ENCODE measurements at places on chromosomes 4 and X.

DNA sequence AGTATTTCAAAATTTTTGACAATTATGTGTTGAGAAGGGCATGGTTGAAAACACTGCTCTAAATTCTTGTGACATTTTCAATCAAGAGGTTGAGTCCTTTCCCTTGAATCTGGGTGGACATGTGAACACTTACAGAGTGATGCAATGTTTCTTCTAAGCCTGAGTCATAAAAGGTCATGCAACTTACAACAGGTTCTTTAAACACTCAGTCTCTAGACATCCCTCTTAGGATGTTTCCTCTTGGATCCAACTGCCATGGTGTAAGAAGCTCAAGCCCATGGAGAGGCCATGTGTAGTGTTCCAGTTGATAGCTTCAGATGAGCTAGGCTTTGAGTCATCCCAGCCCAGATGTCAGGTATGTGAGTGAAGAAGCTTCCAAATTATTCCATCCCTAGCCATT, 232.2 kb upstream of the MAOA start:
- DNase-seq, result no peak

DNA sequence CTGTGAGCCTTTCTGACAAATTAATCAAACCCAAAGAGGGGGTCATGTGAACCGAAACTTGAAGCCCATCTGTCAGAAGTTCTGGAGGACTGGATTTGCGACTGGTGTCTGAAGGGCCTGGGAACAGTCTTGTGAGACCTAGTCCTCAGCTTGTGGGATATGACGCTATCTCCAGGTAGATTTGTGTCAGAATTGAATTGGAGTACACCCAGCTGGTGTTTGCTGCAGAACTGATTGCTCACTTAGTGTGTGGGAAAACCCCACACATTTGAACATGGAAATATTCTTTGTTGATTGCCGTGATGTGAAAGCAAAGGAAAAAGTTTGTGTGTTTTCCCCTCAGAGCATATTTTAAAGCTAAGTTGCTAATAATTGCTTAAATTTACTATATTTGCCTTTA, 30.3 kb upstream of the TMSB15B start:
- DNase-seq, result no peak

GRCh38 chrX:26672571-26672970, 456.6 kb downstream of the MAGEB5 start:
- DNase-seq, result no peak

- no peak for DNase-seq
Measured at GRCh38 chr4:19522966-19523365, 728.7 kb upstream of the SLIT2 start.
